ENCODE measurements at places on chromosomes 6 and 20.

DNA sequence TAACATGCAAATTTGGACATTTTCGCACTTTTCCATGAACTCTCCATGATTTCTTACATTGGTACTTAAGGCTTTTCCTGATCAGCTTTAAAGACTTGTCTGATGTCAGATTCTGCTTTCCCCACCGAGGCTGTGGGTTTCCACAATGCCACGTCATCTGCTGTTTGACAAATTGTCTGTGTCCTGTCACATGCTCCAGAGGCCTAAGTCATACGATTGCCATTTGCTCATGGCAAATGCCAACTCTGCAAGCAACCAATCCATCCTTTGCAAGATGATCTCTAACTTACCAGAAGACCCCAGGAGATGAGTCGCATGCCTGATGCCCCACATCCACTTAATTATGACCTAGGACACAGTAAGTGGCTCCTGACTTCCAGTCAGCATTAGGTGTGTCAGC is 556.5 kb downstream of the BMP2 start:
- no peak for DNase-seq

- no peak for DNase-seq
Measured at GRCh38 chr20:36082315-36082915, 72.1 kb upstream of the EPB41L1 start.

- DNase-seq: no peak
Measured at GRCh38 chr6:17633465-17634188, 33.5 kb downstream of the FAM8A1 start.

- no peak for DNase-seq
Measured at GRCh38 chr6:958488-958887, 265.5 kb upstream of the EXOC2 start.

DNA sequence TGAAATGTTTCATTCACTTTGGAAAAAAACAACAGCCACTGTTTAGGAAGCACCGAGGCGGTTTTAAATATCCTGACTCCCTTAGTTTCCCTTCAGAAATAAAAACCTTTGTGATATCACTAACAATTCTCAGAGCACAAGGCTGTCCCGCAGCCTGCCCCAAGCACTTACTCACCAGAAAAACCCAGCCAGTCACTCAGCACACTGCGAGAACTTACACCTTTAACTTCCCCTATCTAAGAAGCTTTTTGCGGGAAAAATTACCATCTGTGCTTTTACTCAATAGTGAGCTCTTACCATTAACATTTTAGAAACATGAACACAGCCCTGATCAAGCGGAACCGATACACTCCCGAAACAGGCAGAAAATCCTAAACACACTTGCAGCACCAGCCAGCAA is 9.3 kb downstream of the ZBTB46 start:
- no peak for DNase-seq

GRCh38 chr6:131694832-131695426 is 6.3 kb downstream of the OR2A4 start:
- no peak for DNase-seq

DNA sequence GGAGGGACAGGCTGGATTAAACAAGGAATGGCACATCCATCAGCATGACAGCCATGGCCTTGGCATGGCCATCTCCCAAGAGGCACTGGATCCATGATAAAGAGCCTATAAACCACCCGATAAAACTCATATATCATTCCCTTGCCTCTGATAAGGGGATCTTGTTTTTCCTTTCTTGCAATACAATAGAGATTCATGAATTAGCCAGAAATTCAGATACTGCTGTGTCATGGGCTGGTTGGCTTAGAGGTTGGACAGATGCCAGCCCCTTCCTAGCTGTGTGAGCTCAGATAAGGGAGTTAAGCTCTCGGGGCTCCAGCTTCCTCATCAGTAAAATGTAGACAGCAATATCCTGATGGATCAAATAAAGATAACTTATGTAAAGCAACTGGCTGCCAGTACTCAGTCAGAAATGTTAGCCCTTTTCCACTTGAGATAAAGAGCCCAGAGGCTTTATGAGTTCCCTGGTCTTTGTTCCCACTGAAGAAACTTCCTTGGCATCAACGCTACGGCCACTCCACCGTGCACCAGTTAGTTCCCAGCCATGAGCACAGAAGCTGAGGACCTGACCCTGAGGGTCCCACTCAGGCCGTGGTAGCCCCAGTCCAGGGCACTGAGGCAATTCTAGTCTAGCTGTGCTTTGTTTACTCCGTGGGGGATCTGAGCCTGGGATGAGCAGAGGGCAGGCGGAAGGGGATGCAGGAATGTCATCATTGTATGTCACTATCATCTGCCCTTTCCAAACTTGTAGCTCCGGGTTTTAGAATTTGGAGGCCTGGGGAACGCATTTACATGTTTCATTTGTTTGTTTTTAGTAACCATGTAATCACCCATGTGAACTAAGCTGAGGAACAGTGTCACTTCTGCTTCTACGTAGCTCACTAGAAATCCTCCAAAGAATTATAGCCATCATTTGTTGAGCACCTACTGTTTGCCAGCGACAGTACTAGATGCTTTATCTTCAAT is 67.2 kb upstream of the TBC1D7 start:
- DNase-seq: no peak

DNA sequence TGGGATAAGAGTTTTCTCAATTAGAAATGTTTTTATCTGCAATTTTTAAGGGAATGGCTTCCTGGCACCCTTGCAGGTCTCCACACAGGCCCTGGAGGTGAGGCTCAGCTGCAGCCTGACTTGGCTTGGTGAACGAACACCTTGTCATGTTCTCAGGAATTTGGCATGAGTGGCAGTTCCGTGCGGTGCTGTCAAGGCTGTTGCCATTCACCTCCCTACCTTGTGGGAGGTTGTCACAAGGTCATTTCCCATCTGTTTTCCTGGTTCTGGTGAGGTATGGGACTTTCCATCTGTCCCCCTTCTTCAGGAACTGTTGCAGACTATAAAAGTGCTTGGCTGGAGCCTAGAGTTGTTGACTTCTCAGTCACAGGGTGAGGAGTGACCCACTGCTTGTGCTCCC is 82.9 kb downstream of the ELOVL4 start:
- DNase-seq: no peak

GRCh38 chr6:33980176-33981175 is 165.4 kb downstream of the GRM4 start:
- no peak for DNase-seq

GRCh38 chr20:11372876-11373790 is 544.6 kb upstream of the BTBD3 start:
- DNase-seq: no peak

DNA sequence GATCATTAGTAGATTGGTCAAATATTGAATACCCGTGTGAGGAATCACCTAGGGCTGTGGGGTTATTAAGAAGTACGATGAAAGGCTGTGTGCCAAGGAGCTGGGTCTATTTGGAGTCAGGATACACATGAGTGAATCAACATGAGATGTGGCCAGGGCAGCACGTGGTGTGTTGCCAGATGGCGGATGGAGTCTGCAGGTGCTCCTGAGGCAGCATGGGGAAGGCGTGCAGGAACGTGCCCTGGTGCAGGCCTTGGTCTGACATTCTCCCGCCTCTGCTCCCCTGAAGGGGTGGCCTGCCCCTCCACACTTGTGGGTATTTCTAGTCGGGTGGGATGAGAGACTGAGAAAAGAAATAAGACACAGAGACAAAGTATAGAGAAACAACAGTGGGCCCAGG is 39.0 kb upstream of the SLC22A1 start:
- DNase-seq: no peak

DNA sequence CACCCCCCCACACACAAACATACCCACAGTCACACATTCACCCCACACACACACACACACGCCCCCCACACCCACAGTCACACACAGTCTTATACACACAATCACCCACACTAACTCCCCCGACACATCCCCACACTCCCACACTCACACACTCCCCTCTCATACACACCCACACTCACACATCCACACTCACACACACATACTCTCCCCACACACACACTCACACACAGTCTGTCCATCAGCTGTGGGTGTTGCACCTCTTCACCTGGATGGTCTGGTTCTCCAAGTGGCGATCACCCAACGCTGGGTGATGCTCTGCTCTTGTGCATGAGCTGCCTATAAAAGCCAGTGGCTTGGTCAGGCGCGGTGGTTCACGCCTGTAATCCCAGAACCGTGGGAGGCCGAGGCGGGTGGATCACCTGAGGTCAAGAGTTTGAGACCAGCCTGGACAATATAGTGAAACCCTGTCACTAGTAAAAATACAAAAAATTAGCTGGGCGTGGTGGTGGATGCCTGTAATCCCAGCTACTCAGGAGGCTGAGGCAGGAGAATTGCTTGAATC is 158.9 kb downstream of the SMOC2 start:
- DNase-seq: no peak

DNA sequence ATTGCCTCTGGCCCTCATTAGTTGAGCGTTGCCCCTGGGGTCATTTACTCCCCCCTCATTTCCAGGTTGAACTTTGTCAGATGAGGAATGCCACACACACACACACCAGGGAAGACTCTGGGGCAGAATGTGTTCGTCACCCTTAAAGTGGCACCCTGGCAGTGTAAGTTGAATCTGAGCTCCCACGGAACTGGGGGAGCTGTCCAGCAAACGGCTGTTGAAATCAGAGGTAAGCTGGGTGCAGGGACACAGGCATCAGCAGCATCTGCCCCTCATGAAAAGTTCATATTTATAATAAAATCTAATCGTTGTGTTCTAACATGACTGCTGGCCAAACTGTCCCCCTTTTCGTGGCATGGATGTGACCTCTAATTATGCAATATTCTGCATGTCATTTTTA is 4.3 kb upstream of the MC3R start:
- DNase-seq: no peak

DNA sequence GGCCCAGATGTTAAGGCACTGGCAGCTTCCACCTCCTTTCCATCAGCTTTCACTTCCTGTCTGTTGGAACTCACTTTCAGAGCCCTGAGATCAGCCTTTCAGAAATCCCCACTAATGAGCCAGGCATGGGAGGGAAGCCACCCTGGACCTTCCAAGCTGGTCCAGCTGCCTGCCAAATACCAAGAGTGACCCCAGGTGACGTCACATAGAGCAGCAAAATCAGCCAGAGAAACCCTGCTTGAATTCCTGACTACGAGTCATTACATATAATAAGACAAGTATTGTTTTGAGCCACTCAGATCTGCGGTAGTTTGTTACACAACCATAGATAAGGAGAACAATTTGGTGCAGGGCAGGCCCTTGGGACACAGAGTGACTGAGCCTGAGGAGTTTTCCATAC is 556.0 kb upstream of the JAG1 start:
- no peak for DNase-seq

DNA sequence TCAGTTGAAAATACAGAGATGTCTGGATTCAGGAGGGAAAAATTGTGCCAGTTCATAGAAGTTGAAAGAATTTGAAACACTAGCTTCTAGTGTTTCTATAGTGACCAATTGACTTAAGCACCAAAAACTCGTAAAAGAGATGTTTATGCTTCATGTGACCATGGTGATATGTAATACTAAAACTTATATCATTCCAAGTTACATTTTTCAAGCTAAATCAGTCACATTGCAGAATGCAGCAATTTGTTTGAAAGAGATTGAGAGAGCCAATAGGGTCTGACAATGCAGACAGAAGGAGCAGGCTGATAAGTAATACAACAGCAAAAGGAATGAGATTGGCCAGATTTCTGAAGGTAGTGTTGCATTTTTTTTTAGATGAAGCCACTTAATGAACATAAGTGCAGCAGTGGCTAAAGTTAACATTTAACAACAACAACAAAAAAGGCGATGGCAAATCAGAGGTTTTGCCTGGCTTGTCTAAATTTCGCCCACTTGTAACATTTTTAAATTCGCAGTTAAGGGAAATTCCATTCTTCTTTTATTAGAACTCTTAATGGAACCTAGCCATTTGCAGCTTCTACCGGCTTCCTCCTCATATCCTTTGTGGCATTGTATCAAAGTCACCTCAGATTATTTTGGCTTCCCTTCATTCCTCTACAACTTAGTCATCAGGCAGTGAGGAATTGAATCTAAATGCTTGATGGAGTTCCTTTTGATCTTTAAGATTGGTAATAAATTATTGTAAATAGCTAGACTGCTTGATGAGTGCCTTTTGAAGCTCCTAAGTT is 484.0 kb upstream of the SOX4 start:
- DNase-seq: no peak

DNA sequence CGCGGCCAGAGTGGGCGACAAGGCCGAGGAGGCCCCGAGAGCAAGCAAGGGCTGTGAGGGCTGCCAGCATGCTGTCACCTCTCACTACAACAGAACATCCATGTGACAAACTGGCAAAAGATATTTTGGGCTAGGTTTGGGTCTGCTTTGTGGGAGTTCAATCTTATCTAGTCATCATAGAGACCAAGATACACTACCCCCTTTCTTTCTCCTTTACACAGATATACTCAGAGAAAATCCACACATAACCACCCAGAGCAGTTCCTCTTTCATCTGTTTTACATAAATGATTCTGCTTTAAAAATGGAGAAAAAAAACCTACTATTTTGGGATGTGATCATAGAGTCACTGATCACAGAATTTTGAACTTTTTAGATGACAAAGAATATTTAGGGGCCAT is 16.8 kb downstream of the SOX4 start:
- no peak for DNase-seq

DNA sequence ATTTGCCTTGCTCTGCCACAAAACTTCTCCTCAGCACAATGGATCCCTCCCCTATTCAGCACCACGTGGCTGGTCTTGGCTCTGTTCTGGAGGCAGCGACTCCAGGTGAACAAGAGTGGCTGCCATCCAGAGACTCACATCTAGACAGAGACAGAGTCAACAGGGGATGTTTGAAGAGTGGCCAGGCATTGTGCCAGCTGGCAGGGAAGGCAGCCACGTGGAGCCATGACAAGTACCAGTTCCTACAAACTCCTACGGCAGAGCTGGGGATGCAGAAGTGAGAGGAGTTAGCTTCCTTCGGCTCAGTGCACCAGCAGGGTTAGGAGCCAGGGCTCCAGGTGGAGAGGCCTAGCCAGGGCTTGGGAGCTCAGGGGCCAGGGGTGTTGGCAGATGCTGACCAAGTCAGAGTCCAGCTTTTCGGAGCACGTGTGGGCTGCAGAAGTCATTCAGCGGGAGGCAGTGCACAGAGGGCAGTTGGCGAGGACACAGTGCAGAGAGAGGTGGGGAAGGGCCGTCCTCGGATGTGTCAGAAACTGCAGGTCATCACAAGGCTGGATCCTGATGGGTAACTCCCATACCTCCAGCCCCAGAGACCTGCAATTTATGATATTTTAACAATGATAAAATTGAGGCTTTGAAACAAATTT is 171.7 kb upstream of the PDE10A start:
- no peak for DNase-seq

DNA sequence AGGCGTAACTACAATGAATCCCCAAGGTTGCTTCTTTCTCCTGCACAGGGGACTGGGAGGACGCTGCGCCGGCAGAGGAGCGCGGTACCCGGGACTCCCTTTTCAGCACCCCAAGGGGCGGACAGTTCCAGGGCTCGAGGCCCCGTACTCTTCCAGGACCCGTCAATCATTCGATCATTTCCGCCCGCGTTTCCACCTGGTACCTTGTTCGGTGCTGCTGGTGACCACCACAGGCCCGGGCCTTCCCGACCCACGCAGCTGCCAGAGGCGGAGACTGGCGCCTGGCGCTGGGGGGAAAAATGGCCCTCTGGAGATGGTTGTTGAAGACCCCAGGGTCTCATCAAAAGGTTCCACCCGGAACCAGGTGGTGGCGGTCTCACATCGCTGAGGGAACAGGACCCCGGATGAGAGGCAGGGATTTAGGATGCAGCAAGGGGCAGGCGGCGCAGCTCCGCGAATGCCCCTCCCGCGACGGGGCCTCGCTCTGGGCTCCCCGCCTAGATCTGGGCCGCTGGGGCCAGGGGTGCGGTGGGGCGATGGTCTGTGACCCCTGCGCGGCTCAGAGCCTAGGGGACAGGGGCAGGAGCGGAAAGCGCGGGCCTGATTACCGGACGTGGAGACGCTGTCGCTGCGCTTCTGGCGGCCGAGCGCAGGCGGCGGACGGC is 744 bp downstream of the VSX1 start:
- DNase-seq: no peak
